ENCODE measurements at places on chromosomes 12 and 14. TPM values are rescaled to one million over a fixed set of nuclear protein-coding genes. Genes with fewer than 3 reads are reported as not detected.

PAPLN gene
- polyA plus RNA-seq = 5.6 TPM

CLEC2A gene
- not detected for polyA plus RNA-seq

KRT72 gene
- not detected for polyA plus RNA-seq

ARID4A gene
- polyA plus RNA-seq = 12.1 TPM

RNF212B gene
- polyA plus RNA-seq = 0.41 TPM

PLEKHD1 gene
- 0.04 TPM for polyA plus RNA-seq

KCNH3 gene
- polyA plus RNA-seq = 0.28 TPM

GDF11 gene
- 11.0 TPM for polyA plus RNA-seq

VRTN gene
- polyA plus RNA-seq = not detected

TMEM229B gene
- polyA plus RNA-seq = 4.4 TPM

SOCS2 gene
- 67.9 TPM for polyA plus RNA-seq

TMEM132D gene
- polyA plus RNA-seq = not detected

CACNA2D4 gene
- polyA plus RNA-seq = 4.5 TPM

SRRM4 gene
- 0.08 TPM for polyA plus RNA-seq

NGB gene
- polyA plus RNA-seq = not detected

TMEM117 gene
- polyA plus RNA-seq = 9.2 TPM

TAS2R9 gene
- polyA plus RNA-seq = not detected

C14orf39 gene
- 0.22 TPM for polyA plus RNA-seq

DEPDC4 gene
- polyA plus RNA-seq = 0.92 TPM

HCAR3 gene
- polyA plus RNA-seq = 4.1 TPM

HOXC12 gene
- 0.04 TPM for polyA plus RNA-seq

THAP2 gene
- 3.1 TPM for polyA plus RNA-seq

ANAPC7 gene
- polyA plus RNA-seq = 39.4 TPM

RFX4 gene
- polyA plus RNA-seq = not detected

VAMP1 gene
- polyA plus RNA-seq = 16.7 TPM

SNAPC1 gene
- polyA plus RNA-seq = 7.0 TPM

DCN gene
- 2,925 TPM for polyA plus RNA-seq

KRT77 gene
- not detected for polyA plus RNA-seq

SPTB gene
- 0.76 TPM for polyA plus RNA-seq

TGFB3 gene
- polyA plus RNA-seq = 58.0 TPM
